NCI-H82 (cell line): ENCODE measurements at places on chromosomes 1 and 21.
A peak's percentile ranks its signal among the peaks of the same experiment; 100 is the strongest.

DNA sequence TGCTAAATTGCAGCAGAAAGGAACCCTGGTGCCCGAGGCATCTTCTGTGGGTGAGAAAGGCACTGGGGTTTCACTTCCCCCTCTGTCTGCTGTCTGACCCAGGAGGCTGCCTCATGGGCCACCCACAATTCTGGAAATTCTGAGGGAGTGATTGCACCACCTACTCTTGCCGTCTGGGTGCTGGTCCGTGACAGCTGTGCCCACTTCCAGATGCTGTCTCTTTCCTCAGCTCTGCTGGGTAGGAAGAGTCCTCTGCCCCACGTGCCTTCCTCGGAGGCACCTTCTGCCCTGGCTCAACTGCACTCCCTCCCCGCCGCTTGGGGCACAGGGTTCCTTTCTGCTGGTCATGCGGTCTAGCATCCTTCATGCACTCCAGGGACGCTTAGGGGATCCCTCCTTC is 96.3 kb downstream of the ARHGEF10L start:
- no peak for DNase-seq

DNA sequence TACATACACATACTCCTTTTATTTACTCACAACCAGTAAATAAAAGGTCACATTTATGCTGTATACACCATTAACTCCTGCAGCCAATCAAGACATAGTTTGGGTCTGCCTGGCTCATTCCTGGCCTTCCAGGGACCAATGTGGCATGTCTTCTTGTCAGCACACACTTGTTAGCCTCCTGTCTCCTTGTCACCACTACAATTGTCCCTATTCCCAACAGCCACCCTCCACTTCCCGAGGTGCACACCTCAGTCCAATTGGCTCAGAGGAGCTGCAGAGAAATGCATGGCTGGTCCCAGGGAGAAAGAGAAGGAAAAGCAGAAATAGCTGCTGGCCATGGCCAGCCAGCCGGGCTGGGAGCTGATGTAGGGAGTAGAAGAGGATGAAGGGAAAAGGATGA is 116.9 kb downstream of the PLXNA2 start:
- DNase-seq, result no peak

GRCh38 chr1:223551610-223552009 is 113.9 kb downstream of the CAPN8 start:
- DNase-seq, result no peak

DNA sequence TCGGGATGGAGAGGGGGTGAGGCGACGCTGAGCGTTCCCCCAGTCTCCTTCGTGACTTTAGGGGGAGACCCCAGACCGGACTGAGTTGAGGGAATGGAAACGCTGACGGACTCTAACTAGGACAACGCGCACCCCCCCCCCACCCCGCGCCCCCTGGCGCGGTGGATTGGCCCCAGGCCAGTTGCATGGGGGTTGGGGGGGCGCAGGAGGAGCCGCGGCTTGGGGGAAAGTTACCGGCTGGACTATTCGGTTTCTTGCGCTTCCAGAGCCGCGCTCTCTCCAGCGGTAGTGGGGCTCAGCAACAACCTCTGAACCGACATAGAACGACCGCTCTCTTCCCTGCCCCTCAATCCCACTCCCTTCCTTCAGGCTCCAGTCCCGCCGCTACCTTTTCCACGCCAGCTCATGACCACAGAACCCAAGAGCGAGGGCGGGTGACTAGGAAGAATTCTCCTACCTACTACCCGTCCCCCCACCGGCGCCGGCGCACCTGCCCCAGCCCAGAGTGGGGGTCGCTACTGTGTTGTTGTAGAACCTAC is 694 bp downstream of the ZBTB7B start:
- DNase-seq, result peak; percentile 76

GRCh38 chr21:14491269-14491681 is 54.8 kb downstream of the SAMSN1 start:
- no peak for DNase-seq
